ENCODE measurements at places on chromosomes 11 and 22.
A peak's percentile ranks its signal among the peaks of the same experiment; 100 is the strongest.

GRCh38 chr11:121522043-121522941, 69.5 kb upstream of the SORL1-AS1 start:
- DNase-seq: no peak

- no peak for DNase-seq
Measured at GRCh38 chr22:22728382-22728781, 84.0 kb downstream of the GGTLC2 start.

- no peak for DNase-seq
Measured at GRCh38 chr11:92837595-92837994, 131.9 kb upstream of the MTNR1B start.

DNA sequence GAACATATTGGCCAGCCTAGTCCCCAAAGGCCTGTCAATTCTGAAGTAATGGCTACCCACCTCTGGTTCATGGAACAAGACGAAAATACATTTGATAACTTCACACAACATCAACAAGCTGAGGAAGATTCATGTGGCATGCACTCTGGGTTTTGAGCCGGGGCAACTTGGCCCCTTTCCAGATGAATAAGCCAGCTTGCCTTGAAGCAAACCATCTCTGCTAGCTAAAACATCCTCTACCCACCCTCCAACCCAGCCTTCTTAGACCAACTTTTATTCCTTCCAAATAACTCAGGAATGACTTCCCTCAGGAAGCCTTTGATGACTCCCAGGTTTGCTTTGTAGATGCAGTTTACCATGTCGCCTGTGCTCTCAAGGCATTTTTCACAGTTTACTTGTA, 94.4 kb downstream of the SLC1A2 start:
- DNase-seq: no peak

DNA sequence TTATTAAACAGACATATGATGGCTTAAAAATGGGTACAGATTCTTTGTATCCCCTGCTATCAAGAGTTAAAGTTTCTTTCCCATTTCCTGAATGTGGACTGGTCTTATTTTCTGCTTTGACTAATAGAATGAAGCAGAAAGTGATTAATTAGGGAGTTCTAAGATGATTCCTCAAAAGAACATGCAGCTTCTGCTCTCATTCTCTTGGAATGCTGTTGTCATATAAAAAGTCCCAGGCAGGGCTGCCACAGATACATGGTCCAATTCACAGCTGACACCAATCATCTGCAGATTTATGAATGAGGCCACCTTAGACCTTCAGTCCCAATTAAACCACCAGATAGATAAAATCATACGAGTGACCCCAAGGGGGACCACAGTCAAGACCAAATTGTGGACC, 844.5 kb upstream of the RAG2 start:
- no peak for DNase-seq

GRCh38 chr11:1546536-1547466, 25.3 kb downstream of the DUSP8 start:
- DNase-seq: peak; percentile 74

DNA sequence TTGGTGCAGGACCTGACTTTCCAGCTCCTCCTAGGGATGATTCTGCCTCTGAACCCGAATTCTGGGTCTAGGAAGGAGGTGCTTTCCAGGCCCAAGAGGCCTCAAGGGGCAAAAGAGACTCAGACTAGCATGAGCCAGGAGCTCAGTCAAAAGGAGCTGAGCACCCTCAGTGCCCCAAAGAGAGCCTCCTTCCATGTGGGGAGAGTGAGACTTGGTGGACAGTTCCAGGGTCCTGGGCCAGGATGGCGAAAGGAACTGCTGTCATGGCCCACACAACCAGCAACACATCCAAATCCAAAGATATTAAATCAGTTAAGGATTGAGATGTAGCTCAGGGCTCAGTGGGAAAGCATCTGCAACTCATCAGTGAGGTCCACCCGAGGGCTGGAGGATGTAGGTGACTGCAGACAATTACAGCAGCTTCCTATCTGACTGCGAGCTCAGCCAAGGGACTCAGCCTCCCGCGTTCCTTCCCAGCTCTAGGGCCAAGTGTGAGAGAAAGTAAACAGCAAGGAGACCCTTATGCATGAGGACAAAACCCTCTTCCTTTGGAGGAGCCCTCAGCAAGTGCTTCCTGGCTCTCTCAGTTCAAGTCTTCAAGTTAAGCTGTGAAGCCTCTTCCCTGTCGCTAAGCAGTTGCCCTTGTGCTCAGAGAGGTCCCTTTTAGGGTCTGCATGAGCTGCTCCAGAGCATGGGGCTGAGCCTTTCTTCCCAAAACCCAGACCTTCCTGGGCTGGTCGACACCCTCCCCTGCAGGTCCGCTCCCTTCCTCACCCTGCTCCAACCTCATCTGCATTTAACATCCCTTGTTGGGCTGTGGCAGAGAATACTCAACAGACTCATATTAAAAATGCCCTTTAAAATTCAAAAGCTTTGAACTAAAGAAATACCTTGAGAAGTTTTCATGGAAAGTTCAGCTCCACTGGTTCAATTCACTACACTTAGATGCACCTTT, 35.8 kb downstream of the C11orf58 start:
- peak; percentile 31 for DNase-seq

DNA sequence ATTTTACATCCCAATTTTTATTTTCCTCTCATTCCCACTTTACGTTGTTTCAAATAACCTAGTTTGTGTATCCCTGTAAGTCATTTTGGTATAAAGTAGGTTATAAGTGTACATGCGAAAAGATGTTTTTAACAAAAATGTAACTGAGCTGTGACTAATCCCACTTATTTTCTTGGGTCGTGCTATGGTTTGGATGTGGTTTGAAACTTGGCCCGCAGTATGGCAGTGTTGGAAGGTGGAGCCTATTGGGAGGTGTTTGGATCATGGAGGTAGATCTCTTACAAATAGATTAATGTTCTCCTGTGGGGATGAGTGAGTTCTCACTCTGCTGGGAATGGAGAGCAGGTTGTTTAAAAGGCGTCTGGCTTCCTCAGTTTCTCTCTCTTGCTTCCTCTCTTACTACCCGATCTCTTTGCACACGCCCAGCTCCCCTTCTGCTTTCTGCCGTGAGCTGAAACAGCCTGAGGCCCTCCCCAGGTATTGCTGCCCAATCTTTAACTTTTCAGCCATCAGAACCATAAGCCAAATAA, 7.2 kb downstream of the RPL27A start:
- DNase-seq: no peak

DNA sequence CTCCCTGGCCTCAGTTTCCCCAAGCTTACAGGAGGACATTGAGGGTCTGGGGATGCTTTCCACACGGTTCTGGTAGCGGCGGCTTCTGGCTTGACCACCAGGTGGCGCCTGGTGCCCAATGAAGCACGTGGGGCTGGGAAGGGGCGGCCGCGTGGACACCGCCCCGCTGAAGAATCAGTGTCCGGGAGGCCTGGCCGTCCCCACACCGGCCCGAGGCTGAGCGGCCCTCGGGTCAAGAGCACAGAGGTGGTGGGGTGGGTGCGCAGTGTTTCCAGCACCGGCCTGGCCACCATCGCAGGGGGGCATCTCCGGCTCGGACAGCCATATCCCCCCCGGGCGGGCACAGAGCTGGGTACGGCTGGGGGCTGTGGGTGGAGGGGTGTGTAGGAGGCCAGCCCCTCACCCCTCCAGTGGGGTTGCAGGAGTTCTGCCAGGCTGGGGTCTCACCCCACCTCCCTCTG, 27.8 kb upstream of the PPARA start:
- DNase-seq: peak; percentile 81

DNA sequence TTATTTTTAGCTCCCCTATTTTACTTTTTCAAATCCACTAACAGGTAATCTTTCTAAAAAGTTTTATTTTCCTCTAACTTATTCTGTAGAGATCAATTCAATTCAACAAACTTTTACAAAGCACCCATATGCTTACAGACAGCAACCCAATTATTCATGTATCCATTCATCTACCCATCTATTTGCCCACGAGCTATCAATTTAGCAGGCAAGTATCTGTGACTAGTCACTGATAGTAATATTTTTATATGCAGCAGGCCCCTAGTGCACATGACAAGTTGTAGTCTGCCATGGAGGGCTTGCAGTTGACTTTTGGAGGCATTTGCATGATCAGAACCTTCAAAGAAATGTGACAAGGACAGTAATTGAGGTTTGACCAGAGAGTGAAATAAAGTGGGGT, 753.2 kb upstream of the TENM4 start:
- DNase-seq: no peak

DNA sequence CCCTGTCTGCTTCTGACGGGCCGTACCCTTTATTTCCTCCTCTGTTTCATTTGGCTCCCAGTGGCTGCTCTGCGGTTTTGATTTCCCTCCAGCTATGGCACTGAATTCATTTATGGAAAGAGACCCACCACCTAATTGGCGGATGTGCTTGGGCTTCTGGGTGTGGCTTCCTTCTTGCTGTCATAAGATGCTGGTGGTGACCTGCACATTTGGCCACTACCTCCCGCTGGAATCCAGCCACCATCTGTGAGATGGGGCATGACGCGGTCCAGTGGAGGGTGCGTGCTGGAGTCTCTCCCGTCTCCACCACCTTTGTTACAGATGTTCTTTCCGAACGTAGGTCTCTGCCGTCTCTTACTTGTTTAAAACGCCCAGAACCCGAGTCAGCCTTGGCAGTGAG, 47.7 kb upstream of the FADD start:
- DNase-seq: no peak

- no peak for DNase-seq
Measured at GRCh38 chr11:104361975-104362374, 198.0 kb upstream of the PDGFD start.

DNA sequence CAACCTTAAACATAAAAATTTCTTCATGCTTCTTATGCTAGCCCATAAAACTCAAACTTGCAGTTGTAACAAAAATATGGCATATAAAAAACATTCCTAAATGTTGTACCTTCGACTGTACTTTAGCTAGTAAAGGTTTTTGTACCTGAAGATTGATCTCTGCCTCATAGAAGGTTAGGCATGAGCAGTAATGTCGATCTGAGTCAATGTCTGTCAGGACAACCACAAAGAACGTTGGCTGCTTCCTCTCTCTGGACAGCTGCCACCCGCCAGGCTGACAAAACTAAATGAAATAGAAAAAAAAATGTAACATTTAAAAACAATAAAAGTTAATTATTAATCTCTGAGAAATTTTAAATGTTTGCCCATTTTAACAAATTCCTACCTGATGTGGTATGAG, 251.3 kb downstream of the SBF2 start:
- peak; percentile 8 for DNase-seq

DNA sequence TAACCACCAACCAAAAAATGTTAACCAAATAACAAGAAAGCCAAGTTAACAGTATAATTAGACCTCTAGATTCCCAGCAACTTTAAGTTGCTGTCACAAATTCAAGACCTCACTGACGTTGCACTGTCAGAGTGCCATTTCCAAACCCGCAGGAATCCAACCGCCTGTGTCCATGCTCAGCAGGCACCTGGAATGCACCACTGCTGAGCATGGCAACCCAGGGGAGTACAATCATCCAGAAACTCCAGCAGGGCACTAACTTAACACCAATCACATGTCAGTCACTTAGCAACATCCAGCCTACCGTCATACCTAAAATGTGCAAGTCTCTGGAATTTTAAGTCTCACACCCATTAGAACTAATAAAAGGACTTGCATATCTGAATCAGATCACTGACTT, 48.8 kb downstream of the SMCO4 start:
- no peak for DNase-seq

DNA sequence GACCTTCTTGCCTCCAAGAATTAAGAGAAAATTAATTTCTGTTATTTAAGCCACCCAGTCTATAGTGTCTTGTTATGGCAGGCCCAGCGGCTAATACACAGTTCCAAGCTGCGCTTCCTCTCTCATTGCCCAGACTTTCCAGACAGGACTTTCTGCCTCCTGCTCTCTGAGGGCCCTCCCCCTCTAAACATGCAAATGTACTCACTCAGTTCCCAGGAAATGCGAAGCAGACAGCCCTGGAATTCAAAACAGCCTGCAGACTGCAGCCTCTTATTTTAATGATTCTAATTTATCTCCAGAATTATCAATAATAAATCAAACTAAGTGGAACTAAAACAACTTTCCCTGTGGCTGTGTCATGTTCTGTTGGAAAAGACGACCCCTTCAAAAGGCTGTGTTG, 115.5 kb upstream of the ISX start:
- peak; percentile 59 for DNase-seq

DNA sequence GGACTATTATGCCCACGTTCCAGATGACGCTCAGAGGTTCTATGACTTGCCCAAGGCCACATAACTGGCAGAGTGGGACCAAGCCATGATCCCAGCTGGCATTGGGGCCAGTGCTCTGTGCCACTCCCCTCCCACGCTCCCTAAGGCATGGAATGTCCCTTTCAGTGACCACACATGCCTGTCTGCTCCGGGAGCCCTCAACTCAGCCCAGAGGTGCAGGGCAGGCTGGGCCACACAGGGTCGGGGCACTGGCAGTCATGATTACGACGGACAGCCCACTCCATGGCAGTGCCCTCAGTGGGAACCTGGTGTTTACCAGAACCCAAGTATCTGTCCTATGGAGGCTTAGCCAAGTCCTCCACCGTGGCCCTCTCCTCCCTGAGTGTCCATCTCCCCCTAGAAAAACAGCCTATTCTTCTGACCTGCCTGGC, 10.0 kb downstream of the RHBDD3 start:
- DNase-seq: no peak

DNA sequence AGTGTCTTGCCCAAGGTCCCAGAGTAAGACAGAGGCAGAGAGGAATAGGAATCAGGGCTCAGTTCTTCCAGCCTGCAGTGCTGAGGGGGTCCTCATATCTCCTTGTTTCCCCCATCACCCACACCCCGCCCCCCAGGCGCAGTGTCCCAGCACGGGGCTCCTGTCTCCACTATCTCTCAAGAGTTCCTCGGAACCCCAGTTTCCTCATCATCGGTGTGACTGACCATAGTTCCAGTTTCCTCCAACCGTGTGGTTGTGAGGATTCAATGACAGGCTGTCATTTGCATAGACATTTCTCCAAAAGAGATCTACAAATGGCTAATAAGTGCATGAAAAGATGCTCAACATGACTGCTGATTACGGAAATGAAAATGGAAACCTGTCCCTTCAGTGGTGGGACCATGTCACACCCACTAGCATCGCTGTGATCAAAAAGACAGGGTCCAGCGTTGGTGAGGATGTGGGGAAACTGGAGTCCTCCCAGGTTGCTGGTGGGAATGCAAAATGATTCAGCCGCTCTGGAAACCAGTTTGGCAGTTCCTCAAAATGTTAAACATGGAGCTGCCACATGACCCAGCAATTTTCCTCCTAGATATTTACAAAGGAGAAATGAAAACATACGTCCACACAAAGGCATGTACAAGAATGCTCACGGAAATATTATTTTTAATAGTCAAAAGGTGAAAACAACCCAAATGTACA, 31.8 kb upstream of the PDGFB start:
- DNase-seq: no peak

Data from AG08395 (cell line).